Chondrocyte (in vitro differentiated cells): ENCODE measurements at places on chromosomes 1 and 21. TPM values are rescaled to one million over a fixed set of nuclear protein-coding genes. Genes with fewer than 3 reads are reported as not detected.

GRCh38 chr1:245837718-245838117 is 669.4 kb downstream of the SMYD3 start:
- no peaks in the 10 kb centered on the region for H3K27me3 ChIP-seq
- peak overlapping the region; percentile 23 for H3K4me3 ChIP-seq
- H3K4me1 ChIP-seq, result peaks cover 51% of the 10 kb centered on the region
- H3K36me3 ChIP-seq, result no peaks in the 10 kb centered on the region
- DNase-seq, result no peak
- H3K27ac ChIP-seq, result peak overlapping the region; percentile 87

DNA sequence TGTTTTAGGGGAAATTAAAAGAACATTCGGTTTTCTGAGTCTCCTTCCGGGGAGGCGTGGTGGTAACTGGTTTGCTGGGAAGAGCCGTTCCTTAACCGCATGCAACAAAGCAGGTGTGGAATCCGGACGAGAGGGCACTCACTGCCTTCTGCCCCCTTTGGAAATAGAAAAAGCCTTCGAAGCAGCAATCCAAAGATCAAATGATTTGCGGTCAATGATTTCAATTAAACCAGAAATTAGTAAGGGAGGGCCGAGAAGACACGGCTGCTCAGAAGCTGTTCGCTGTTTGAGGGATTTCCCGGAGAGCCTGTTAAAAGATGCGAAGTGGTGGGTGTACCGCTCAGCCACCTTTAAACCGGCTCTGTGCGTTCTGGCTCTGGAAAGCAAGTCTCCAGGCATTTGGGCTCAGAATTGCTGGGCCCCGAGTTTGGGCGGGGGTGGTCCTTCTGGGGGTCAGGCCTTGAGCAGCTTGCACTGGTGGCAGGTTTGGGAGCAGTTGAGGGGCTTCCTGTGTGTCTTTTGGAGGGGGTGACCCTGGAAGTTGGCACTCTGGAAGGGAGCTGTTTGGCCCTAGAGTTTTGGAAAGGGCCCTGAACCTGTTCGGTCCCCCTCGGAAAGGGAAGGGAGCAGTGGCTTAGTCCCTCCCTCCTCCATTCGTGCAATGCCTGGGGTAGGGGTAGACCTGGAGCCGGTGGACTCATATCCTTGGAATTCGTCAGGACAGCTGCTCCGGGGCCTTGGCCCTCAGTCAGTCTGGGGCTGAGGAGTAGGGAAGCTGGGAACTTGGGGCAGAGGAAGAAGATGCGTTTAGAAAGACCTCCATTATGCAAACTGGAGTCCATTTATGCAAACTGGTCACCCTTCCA is 3.1 kb downstream of the SIM2 start:
- H3K4me1 ChIP-seq, result peaks cover 20% of the 10 kb centered on the region
- peaks cover 2% of the 10 kb centered on the region for H3K36me3 ChIP-seq
- DNase-seq, result no peak
- peaks cover 61% of the 10 kb centered on the region for H3K27me3 ChIP-seq
- no peak overlapping the region for H3K27ac ChIP-seq

DNA sequence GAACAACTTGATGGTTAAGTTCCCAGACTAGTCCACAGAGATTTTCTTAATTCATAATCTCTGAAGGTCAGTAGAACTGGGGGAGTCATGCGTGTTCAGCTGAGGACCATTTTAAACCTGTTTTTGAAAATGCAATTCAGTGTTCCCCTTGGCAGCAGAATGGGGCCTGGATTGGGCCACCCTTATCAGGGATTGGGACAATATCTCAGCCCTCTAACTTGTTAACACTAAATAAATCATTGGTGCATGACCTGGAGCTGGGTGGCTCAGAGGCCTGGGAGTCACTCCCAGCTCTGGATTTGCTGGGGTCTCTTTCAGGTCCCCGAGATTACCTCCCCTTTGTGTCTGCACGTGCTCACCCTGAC is 55.3 kb downstream of the MRPS6 start:
- H3K4me3 ChIP-seq, result peak overlapping the region; percentile 26
- peaks cover 81% of the 10 kb centered on the region for H3K4me1 ChIP-seq
- DNase-seq, result no peak
- H3K27ac ChIP-seq, result peak overlapping the region; percentile 97
- peaks cover 8% of the 10 kb centered on the region for H3K36me3 ChIP-seq

Gene LGR6
- total RNA-seq, result 1.4 to 4.1 TPM (median 1.8 TPM) in 3 replicates

Gene EXOC8
- 13.2 to 15.6 TPM (median 13.8 TPM) in 3 replicates for total RNA-seq

Gene TEX35
- not detected in 3 replicates for total RNA-seq
